NCI-H774 (cell line): ENCODE measurements at places on chromosomes 7 and 10.

DNA sequence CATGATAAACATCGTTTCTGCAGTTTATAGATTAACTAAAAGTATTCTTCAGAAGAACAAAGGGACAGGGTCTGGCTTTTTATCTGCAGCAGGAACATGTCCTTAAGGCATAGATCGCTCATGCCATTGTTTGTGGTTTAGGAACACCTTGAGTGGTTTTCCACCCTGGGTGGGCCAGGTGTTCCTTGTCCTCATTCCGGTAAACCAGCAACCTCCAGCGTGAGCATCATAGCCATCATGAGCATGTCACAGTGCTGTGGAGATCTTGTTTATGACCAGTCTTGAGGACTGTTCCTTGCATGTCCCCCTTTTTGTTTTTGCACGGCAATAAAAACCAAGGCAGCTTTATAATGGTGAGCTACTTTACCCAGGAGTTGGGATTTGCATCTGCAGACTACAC, 33.9 kb downstream of the STOX1 start:
- DNase-seq, result no peak

- no peak for DNase-seq
These were observed 26.9 kb downstream of the SFXN4 start for GRCh38 chr10:119138346-119139306.

DNA sequence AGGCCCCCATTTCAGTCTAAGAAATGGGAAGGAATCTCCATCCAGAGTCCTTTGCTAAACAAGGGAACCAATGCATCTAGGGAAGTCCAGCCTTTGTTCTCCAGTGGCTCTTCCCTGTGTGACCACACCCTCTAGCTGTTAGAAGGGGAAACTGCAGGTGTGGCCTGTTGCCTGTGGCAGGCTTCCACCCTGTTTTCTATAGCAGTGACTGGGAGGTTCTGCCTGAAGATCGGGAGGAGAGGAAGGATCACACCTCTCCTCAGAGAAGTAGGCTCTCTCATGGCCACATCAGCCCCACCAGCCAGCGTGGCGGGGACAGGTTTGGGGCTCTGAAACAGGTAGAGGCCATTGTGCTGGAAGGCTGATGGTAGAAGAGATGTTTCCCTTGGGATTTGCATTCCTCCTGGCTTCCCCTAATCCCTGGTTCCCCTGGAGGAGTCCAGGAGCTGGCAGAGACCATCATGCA, 47.7 kb upstream of the TRIM8 start:
- DNase-seq, result peak; percentile 35

DNA sequence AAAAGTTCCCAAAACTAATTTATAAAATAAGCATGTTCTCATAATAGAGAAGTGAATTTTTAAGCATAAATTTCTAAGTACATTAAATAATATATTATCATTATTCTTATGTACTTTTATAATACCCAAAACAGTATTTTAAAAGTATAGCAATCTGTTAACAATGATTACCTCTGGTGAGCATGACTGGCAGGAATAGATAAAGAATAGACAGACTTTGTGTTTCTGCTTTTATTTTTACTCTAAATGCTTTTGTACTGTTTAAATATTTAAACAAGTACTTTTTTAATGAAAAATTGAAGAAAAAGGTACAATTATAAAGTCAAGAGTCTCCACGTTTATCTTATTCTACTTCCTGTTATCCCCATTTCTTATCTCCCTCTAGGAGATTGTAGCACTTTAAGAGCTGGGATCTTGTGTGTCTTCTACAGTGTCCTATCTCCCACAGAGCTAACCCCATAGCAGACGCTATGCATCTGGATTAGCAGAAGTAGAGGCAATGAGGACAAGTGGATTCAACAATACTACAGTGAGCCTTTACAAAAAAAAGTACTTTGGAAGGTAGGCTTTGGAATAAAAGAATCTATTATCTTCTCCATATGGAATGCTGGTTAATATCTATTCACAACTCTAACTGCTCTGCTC, 42.9 kb downstream of the IDE start:
- DNase-seq, result no peak

DNA sequence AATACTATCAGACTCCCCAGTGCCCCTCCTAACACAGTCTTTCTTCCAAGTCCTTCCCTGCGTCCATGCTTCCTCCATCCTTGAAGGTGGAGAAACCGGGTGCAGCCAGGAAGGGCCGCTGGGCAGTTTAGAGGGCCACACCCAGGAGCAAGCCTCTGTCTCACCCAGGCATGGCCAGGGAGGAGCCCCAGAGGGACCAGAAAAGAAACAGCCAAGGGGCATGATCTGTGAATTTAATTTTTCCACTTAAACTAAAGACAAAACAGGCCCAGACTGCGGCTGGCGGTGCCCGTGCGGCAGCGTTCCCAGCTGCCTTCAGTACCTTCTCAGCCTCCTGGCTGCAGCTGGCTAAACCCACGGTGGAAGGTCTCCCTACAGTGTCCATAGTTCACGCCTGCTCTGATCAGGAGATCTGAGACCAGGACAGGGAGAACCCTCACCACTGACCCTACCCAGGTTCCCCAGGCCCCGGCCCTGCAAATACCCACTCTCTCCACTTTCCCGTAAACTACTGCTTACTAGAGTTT, 12.9 kb downstream of the UNCX start:
- no peak for DNase-seq

DNA sequence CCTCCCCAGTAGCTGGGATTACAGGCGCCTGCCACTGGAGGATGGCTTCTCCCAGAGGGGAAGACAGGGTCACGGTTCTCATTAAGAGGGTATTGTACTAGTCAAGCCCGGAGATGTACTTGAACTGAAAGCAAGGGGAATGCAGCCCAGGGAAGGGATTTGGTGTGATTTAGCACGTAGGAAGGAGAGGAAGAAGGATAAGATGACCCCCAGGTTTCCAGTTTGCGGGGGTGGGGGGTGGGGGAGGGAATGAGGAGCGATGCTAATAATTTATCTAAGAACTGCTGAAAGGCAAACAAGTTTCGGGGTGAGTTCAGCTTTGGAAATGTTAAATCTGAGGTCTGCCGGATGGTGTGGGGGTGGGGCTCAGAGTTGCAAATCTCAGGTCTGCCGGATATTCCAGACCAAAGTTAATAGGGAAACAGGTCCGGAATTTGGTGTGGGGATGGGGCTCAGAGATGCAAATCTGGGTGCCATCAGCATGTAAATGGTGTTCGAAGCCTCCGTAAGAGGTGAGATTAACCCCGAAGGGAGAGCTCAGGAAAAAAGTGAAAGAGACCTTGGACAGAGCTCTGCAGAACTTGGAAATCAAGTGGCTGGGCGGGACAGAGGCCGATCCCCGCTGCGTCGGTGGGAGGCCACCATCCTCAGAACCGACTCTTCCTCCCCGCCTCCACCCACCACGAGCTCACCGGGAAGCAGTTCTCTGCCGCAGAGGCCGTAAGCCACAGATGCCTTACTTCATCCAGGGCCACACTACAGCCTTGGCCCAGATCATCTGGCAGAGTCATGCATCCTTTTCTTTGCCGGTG, 1.6 kb upstream of the SEPHS1 start:
- DNase-seq, result peak; percentile 1

DNA sequence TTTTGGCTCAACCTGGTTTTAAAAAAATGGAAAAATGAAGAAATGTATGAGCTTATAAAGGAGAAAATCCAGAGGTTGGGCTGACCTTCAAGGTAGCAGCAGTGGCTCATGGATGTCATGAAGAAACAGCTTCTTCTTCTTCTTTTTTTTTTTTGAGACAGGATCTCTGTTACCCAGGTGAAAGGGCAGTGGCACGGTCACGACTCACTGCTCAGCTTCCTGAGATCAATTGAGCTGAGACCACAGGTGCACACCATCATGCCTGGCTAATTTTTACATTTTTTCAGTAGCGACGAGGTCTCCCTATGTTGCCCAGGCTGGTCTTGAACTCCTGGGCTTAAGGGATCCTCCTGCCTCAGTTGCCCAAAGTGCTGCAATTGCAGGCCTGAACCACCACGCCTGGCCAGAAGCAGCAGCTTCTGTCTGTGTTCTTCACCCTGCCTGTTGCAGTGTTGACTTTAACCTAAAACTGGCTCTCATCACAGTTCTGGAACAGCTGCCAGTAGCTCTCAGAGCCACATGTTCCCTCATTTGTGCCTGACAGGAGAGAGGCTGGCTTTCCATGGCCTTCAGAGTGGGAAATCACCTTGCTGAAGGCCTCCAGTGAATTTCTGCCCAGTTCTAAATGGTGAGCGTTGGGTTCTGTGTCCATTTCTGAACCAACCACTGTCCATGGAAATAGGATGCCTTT, 117.7 kb downstream of the PFKFB3 start:
- no peak for DNase-seq

- DNase-seq, result no peak
These were observed 132.1 kb downstream of the SMURF1 start for GRCh38 chr7:99011706-99012404.

- DNase-seq, result no peak
These were observed 42.3 kb downstream of the SH2D4B start for GRCh38 chr10:80579849-80580637.

- peak; percentile 99 for DNase-seq
These were observed 14.5 kb upstream of the CPA1 start for GRCh38 chr7:130365511-130366441.

GRCh38 chr10:108852211-108852610, 1071.1 kb downstream of the XPNPEP1 start:
- no peak for DNase-seq

DNA sequence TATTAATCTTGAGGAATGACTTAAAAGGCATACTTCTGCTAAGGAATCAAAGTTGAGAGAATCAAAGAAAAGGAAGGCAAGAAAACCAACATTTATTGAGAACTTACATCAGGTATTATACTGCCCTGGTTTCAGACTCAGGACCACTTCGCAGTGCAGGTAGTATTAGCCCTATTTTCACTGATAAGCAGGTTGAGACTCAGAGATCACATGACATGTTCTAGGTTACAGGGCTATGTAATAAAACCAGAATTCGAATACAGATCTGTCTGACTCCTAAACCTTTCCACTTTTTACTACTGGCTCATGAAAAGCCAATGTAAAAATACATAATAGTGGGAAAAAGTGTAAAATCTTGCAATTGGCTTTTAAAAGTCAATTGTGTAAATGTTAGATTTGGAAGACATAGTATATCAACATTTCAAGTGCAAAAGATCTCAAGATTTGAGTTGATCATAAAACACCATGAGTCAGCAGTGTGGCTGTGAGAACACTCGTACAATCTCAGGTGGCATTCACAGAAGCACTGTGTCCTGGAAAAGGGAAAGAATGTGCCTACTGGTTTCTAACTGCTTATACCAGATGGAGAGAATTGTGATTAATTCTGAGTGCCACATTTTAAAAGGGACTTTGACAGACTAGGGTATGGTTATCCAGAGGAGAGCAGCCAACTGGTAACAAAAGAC, 195.8 kb upstream of the MKLN1 start:
- DNase-seq, result no peak

GRCh38 chr10:13092291-13093102, 7.5 kb upstream of the OPTN start:
- DNase-seq, result peak; percentile 79

DNA sequence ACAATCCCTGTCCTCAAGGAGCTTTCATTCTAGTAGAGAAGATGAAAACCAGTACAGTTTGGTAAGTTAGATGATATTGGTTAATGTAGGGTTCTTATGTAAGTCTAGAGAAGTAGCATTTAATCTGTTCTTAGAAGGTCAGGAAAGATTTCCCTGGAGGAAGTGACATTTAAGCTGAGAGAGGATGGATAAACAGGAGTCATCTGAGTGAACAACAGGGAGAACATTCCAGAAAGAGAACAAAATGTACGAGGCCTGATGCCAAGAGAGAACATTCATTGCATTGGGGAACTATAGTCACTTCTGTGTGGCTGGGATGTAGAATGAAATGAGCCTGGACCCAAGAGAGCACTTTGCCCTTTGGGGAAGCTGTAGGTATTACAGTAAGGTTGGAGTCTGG, 88.0 kb downstream of the CFTR start:
- DNase-seq, result no peak

DNA sequence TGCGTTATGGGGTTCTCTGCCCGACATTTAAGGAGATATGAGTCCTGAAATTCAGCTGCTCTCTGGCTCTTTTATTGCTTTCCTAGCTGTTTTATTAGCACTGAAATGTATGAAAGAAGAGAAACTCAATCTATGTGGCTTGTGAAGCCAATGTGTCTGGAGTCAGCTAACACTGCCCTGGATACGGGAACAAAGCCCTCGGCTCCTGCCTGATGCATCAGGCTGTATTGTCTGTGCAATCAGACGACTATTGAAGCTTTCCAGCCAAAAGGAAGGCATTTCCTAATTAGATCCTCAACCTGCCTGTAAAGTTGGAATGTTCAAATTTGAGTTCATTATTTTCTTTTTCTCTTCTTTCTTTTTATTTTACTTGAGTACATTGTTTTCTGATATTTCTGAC, 22.0 kb upstream of the TM9SF3 start:
- no peak for DNase-seq

GRCh38 chr10:69661414-69662172, 31.5 kb downstream of the FAM241B start:
- DNase-seq, result no peak

- no peak for DNase-seq
These were observed 45.6 kb downstream of the PDIA4 start for GRCh38 chr7:148982654-148983199.

DNA sequence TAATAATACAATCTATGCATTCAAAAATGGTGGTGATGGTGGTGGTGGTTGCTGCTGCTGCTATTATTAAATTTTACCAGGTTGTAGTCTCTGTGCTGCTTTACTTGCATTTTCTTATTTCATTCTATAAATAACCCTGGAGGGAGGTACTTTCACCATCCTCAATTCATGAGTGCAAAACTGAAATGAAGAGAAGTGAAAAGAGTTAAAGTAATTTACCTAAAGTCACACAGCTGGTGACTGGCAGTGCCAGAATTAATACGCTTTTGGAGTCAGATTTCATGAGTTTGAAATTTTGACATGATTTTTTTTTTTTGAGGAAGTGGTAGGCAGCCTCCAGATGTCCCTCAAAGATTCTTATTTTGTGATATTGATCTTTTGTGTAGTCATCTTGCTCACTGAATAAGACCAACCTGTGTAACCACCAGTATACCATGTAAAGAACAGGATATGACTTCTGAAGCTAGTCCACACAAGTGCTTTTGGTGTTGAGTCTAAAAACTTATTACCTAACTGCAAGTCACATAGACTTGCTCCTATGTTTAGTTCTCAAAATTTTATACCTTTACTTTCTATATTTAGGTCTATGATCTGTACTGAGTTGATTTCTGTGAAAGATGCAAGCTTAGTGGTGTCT, 218.8 kb downstream of the ZWINT start:
- no peak for DNase-seq

GRCh38 chr7:17548014-17548653, 249.7 kb downstream of the AHR start:
- DNase-seq, result no peak

- DNase-seq, result no peak
These were observed 79.9 kb downstream of the ARHGAP21 start for GRCh38 chr10:24643679-24644209.

GRCh38 chr10:85995791-85996190, 370.8 kb downstream of the GRID1 start:
- DNase-seq, result no peak

DNA sequence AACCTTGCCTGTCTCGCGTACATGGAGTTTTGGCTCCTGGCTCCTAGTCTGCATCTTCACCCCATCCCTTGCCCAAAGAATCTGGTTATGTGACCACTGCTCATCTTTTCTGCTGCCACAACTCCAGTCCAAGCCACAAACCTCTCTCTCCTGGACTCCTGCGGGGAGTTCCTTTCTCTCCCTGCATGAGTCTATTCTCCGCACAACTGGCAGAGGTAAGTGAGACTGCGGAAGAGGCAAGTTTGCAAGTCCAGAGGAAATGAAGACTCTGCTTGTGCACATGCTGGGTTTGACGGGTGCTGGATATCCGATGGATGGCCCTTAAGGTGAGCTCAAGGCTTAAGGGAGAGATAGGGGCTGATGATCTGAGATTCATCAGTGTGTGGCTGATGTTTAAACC, 61.0 kb downstream of the TRUB1 start:
- no peak for DNase-seq
